ENCODE measurements at places on chromosomes 2 and 18.
A peak's percentile ranks its signal among the peaks of the same experiment; 100 is the strongest.

DNA sequence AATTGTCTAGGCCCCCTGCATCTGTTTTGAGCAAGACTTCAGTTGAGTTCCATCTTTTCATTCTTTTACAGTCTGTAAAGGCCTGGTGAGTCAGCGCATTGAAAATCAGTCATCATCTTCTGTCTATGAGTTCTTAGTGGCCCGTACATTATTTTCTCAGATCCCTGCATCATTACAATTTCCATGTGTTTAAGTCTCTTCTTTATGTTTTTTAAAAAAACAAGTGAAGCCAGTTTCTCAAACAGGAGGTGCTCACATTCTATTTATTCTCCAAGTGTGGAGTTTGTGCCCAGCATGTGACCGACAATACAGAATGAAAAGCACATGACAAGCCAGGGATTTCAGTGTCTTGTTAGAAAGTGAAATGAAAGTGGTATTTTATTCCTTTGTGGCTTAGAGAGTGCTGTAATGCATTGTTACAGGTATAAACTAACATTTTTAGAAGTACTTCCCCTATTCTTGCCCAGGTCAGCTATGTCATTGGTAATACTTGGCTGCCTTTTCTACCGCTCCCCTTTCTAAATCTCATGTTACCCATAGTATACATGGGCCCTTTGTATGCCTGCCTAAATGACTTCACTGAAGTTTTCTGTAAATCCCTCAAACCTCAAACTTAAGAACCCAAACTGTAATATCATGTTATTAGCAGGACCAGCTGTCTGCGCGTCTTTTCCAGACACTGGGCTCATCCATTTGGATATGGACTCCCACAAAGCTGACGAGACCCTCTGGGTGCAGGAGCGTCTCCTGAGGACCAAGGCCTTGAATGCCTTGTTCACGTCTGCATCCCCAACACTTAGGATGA is 67.6 kb downstream of the FEZ2 start:
- no peak for DNase-seq

DNA sequence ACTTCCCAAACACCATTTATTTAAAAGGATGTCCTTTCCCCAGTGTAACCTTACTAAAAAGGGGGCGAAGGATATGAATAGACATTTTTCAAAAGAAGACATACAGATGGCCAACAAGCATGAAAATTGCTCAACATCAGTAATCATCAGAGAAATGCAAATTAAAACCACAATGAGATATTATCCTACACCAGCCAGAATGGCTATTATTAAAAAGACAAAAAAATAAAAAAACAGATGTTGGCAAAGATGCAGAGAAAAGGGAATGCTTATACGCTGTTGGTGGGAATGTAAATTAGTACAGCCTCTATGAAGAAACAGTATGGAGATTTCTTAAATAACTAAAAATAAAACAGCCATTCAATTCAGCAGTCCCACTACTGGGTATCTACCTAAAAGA is 142.3 kb upstream of the NT5C1B start:
- DNase-seq, result no peak

GRCh38 chr2:46196871-46197462 is 100.2 kb upstream of the EPAS1 start:
- no peak for DNase-seq

DNA sequence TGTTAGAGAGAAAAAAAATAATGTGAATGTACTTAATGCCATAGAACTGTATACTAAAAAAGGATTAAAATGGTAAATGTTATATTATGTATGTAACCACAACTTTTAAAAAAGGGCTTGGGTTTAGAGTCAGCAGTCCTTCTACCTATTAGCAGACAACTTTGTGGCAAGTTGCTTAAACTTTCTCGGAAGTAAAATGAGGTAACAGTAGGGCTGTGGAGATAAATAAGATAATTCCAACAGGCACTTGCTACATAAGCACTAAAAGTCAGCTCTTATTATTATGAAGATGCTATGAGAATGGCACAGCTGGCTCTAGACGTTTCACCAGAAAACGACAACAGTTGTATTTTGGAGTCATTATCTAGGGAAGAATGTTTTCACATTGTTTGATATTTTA is 31.3 kb downstream of the AAK1 start:
- DNase-seq, result no peak

- peak; percentile 41 for DNase-seq
These were observed 1.2 kb downstream of the KIF5C start for GRCh38 chr2:148876202-148876594.

DNA sequence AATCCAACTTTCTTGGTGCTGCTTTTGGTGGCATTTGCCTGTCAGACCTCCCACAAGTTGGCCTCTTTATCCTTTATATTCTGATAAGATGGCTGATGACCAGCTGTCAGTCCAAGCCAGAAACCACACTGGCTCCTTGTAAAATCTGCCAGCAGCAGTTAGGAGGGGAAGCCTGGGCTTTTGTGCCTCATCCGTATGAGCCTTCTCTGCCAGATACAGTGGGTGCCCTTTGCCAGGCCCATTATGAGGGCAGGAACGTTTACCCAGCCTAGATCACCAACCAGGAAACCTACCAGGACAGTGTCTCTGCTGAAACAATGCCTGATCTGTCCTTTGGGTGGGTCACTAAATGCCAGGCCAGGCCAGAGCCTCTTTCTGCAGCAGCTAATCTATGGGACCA is 202.9 kb upstream of the SP5 start:
- DNase-seq, result no peak

DNA sequence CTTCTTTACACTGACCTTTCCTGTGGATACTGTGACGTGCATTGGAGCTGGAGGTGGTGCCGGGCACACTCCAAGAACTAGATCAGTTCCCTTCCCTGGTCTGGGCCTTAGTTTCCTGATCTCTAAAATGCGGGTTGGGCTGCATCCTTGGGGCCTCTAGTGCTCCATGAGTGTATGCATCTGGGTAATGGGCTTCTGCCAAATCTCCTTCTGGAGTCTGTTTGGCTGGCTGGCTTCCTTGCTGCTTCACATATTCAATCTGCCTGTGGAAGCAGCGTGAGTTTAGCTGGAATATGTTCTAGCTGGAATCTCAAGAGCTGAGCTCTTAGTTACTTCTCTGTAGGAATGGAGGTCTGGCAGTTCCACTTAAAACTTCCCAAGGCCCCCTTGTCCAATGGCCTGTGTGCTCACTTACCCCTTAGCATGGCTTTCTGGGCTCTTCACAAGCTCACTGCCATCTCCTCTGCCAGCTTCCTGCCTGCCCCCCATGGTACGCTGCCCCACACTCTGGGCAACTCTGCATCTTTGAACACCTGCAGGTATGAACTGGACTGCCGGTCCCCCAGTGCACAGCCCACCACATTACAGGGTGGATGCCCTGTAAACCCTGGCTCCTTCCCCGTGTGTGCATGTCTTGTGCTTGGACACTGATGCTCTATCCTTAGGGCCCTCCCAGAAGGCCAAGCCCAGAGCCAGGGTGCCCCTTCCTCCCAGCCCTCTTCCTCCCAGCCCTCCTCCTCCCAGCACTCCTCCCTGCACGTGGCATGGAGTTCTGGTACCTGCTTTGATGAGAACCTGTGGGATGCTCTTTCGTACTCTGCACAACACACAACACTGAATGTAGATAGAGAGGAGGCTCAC is 103.6 kb upstream of the SMAD2 start:
- no peak for DNase-seq

DNA sequence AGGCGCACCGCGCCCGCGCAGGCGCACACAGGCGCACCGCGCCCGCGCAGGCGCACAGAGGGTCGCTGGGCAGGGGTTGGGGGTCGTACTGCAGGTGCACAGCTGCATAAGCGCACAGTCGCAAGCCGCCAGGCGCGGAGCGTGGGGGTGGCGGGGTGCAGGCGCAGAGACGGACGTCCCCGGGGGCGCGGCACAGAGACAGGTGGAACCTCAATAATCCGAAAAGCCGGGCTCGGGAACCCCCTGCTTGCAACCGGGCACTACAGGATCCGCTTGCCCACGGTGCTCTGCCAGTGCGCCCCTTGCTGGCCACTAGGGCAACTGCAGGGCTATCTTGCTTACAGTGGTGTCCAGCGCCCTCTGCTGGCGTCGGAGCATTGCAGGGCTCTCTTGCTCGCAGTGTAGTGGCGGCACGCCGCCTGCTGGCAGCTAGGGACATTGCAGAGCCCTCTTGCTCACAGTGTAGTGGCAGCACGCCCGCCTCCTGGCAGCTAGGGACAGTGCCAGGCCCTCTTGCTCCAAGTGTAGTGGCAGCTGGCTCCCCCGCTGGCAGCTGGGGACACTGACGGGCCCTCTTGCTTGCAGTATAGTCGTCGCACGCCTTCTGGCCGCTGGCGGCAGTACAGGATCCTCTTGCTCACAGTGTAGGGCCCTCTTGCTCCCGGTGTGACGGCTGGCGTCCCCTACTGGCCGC is 34.9 kb downstream of the FAM110C start:
- DNase-seq, result peak; percentile 85
